LNCaP clone FGC (cell line): ENCODE measurements at places on chromosomes 6 and 20.

DNA sequence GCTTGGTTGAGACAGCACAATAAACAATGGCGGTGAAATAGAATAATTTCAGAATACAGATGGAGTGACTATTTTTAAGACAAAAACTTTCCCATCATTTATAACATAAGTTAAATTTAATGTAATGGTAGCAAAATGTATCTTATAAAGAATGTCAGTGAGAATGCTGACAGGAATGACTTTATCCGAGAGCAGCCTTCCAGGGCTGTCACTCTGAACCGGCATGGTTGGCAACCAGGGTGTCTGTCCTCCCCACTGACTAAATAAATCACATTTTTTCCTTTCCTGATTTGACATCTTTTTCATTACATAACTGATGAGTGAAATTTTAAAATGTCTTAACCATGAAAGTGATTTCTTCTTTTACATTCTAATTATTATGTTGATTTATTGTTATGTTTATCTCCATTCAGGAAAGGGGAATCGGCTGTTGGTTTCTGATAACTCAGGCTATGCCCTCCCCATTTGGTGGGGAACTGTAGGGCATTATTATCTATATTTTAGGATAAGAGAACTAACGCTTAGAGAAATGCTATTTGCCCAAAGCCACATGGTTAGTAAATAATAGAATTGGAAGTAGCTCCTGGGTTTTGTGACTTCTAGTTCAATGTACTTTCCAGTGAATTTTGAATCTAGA lies 109.2 kb upstream of the OGFRL1 start:
- DNase-seq, result no peak

DNA sequence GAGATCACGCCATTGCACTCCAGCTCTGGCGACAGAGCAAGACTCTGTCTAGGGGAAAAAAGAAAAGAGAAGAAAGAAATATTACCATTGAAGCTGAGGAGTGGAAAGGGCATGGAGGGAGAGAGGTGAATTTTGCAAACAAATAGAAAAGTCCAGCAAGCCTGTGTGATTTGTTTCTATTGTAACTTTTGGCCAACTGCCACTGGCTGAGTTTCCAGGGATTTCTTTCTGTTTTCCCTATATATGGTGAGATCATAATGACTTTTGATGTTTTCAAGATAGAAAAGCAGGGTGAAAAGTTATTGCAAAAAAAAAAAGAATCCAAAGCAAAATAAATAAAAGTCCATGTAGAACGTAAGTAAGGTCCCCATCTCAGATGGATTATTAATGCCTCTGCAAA lies 184.2 kb upstream of the RALGAPA2 start:
- no peak for DNase-seq

- DNase-seq, result no peak
Observed at GRCh38 chr6:111845441-111845871, 27.8 kb downstream of the FYN start.

- DNase-seq, result no peak
Observed at GRCh38 chr20:58751979-58752378, 59.4 kb downstream of the NPEPL1 start.

DNA sequence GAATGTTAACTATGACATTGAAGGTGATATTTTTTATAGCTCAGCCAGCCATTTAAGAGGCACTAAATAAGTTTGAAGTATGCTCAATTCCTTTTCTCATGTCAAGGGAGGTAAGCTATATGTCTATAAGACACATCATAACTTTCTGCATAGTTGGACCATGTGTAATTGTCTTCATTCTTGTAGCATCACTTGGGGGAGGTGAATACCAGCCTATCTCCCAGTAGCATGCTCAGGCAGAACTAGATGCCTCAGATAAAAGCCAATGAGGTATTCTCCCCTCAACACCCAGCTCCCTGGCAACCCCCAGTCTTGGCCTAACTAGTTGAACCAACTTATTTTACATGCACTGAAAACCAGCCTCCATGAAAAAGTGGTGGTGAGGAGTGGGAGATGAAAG lies 158.3 kb upstream of the JAG1 start:
- no peak for DNase-seq
